LHCN-M2 (cell line): ENCODE measurements at places on chromosomes 4 and X.
A peak's percentile ranks its signal among the peaks of the same experiment; 100 is the strongest.

DNA sequence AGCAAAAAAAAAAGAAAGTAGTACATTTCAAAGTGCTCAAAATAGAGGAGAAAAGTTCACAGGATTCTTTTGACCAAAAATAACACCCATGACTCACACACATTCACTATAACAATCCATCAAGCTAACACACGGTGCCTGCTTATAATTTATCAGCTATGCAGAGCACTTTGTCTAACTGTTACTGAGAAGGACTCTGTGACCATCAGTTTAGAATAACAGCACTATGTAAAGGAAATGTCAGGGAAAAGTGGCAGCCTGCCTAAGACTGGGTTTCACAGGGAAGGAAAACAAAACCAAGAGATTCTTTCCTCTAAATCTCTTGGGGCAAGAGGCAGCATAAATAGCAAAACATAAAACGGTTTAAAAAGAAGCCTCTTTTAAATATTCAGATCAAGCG lies 54.8 kb downstream of the CCDC149 start:
- DNase-seq: peak; percentile 63

- DNase-seq: no peak
Measured at GRCh38 chrX:114889481-114889880, 127.9 kb downstream of the IL13RA2 start.

DNA sequence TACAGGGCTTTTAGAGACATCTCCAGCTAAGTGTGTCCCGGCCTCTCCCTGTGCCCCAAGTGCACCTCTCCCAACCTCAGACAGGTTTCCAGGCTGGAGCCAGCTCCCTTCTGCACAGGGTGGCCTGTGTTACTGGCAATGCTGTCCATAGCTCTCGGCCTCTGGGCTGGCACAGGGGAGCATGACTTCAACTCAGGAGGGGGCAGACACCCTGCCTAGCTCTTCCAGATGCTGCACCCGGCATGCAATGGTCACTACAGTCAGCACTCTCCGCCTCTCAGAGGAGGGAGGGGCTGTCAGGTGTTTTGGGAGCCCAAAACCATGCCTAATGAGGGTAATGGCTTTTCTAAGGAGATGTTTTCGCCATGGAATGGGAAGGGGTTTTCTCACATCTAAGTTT lies 2.4 kb upstream of the IRAK1 start:
- no peak for DNase-seq

- no peak for DNase-seq
Measured at GRCh38 chr4:680551-680927, 6.2 kb downstream of the MYL5 start.

DNA sequence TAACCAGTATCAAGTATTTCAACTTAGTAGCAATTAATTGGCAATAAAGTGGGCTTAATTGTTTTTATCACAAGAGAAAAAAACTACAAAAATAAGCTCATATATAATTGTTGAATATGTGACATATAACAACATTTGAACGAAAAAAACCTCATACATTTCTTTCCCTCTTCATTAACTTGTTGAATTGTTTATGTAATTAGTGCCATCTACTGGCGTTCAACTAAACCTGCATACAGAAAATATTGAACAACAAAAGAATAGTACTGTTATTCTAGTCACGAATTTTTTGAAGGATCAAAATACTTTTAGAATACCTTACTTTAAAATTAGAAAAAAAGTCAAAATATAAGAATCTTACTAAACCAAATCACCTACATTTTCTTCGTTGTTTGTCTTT lies 586.5 kb upstream of the FTHL17 start:
- peak; percentile 21 for DNase-seq

DNA sequence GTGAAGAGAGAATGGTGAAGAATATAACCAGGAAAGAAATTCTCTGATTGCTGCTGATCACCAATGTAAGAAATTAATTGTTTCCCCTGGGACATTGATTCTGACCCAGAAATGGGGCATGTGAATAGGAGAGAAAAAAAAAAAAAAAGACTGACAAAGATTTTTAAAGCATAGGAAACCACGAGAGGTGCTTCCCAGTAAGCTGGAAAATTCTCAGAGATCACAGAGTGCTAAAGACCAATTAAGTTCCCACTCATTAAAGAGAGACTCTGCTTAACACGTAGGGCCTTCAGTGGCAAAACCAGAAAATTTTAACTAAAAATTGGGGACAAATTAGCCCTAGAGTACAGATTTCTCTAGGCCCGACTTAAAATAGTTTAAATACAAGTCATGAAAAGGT lies 604.4 kb downstream of the ARAP2 start:
- no peak for DNase-seq

- no peak for DNase-seq
Measured at GRCh38 chr4:148061795-148062194, 329.9 kb downstream of the ARHGAP10 start.

DNA sequence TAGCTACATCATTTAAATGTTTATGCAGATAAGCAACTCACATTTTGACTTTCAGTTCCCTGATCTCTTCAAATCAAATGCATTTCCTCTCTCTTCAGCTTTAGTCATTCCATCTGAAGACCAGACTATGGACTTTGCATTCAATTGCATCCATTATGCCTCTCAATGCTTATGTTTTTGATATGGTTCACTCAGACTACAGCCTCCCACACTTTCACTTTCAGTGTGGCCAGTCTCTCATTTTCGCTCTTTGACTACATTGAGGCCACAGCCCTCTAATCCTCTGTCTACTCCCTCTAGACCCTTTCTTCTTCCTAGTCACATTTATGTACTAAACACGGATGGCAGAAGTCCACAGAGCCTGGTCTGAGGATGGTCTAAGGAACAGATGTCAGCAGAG lies 24.5 kb upstream of the VEGFC start:
- no peak for DNase-seq

- DNase-seq: peak; percentile 31
Measured at GRCh38 chrX:14832151-14832550, 40.7 kb downstream of the FANCB start.

DNA sequence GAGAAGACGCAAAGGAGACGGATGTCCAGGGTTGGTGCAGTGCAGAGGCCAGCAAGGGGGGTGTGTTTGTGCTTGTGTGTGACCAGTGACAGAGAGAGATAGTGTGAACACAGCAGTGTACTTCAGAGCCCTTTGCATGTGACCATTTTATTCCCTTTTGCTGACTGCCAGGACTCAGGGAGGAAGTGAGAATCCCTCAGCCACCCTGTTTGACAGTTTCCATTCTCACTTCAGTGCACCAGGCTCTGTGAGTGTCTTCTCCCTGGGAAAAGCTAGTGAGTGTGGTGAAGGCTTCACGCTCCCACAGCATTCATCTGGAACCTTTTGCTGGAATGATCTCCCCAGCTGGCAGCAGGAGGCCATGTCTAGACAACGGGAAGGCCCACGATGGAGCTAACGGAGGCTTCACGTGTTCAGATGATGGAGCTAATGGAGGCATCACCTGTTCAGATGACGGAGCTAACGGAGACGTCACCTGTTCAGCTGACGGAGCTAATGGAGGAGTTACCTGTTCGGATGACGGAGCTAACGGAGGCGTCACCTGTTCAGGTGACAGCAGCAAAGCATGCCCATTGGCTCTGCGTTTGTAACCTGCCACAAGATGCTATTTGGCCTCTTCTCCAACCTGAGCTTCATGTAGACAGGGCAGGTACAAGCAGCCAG lies 195.4 kb downstream of the AFAP1 start:
- DNase-seq: no peak

DNA sequence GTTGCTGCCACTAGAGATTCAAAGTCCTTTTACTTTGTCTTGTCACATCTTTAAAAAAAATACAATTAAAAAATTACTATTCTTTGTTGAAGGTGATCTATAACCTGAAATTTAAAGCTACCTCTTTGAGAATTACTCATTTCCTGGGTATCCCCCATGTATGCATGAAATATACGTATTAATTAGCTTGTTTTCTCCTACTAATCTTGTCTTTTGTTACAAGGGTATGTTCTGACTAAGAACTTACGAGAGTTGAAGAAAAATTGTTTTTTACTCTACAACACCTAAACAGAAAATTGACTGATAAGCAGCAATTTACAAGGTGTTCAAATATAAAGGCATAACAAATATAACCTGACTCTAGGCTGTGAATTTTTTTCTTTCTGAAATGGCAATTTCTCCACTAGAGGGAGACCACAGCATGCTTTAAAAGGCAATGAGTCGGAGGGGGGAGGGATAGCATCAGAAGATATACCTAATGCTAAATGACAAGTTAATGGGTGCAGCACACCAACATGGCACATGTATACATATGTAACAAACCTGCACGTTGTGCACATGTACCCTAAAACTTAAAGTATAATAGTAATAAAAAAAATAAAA lies 249.6 kb downstream of the OPHN1 start:
- DNase-seq: peak; percentile 48

DNA sequence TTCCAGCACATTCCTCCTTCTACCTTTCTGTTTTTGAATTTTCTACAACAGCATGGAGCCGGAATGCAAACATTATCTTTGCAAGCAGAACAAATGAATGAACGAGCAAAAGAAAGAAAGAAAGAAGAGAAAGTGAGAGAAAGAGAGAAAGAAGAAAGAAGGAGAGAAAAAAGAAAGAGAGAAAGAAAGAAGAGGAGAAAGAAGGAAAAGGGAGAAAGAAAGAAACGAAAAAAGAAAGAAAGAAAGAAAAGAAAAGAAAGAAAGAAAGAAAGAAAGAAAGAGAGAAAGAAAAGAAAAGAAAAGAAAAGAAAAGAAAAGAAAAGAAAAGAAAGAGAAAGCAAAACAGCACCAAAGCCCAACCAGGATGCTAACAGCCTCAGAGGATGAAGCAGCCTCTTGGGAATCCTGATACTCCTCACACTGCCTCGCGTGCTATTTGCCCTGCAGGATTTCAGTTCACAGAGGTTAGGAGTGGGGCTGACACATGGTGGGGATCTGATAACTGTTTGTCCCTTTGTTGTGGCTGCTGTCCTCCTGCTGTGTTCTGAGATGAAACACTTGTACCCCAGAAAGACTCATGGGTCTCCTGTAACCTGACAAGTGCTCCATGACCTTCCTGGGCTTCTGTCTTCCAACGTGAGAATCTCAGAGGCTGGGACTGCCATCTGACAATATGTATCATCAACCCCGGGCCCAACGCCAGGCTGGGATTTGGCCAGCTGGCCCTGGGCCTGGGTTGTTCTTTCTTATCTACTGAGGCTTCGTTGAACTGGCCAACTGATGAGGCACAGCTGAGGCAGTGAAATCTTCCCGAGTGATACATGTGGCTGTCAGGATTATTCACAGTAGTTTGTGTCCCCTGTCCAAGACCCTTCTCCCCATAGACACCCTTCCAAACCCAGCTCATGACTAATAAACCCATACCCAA lies 61.0 kb downstream of the SEPSECS start:
- peak; percentile 88 for DNase-seq

DNA sequence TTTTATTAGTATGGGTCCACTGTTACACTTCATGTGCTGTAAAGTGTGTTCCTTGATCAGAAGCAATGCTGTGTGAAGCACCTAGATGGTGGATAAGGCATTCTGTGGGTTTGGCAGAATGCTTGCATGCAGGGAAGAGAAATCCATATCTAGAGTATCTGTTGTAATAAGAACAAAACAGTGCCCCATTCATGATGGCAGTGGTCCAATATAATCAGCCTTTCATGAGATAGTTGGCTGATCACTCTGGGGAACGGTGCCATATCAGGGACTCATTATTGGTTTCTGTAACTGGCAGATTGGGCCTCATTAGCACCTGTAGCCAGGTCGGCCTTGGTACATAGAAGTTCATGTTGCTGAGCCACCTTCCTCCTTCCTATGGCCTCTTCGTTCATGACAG lies 28.7 kb downstream of the STIM2 start:
- no peak for DNase-seq

- peak; percentile 56 for DNase-seq
Measured at GRCh38 chr4:39908284-39908683, 69.4 kb downstream of the PDS5A start.

DNA sequence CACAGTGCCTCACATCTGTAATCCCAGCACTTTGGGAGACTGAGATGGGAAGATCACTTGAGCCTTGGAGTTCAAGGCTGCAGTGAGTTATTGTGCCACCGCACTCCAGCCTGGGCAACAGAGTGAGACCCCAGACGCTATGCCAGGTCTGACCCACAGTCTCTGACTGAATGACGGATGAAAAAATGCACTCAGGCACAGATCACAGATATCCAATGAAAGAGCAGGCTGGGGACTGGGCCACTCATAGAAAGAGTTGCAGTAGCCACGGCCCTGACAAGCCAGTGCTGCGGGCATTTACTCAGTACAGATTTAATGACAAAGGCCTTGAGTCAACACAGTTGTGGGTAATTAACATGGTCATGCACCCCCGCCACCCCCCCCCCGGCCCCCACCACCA lies 22.7 kb downstream of the NUDT6 start:
- no peak for DNase-seq

GRCh38 chrX:110732266-110732665 lies 63.4 kb downstream of the CHRDL1 start:
- no peak for DNase-seq

GRCh38 chr4:26822546-26822945 lies 38.1 kb upstream of the STIM2 start:
- DNase-seq: no peak

DNA sequence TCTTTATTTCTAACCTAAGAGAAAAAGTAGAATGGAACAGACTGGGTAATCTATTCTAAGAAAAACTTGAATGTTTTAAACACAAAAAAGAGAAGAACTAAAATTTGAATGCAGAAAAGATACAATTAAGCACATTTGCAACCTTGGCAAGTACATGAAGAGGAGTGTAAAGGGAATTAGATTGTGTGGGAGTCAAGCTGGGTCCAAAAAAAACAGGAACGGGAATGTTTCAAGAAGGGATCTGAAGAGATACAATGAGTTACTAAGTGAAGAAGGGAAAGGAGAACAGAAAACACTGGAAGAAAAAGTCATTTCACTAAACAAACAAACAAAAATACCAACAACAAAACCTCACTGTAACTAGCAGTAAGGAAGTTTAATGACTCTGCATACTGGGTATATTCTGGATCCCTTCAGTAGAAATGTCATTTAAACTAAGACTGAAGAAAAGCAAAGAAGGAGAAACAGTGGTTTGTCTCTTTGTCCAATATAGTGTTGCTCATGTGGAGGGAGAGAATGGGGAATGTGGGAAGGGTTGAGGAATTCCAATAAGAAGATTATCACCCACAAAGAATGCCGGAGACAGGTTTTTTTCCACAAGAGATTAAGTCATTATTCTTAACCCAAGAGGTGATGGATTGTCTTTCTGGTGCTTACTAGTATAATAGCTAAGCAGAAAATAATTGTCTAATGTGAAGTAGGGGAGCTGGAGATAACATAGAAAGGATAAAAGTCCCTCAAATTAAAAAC lies 50.4 kb upstream of the PTPN13 start:
- DNase-seq: no peak

- DNase-seq: no peak
Measured at GRCh38 chrX:50622751-50623150, 152.1 kb upstream of the DGKK start.

- DNase-seq: no peak
Measured at GRCh38 chr4:107548211-107548905, 171.7 kb downstream of the PAPSS1 start.

- DNase-seq: no peak
Measured at GRCh38 chrX:120357186-120357585, 4.7 kb upstream of the ATP1B4 start.

- no peak for DNase-seq
Measured at GRCh38 chrX:123186801-123187200, 2.7 kb downstream of the GRIA3 start.
